ENCODE measurements at places on chromosomes 3 and 15.
A peak's percentile ranks its signal among the peaks of the same experiment; 100 is the strongest.

DNA sequence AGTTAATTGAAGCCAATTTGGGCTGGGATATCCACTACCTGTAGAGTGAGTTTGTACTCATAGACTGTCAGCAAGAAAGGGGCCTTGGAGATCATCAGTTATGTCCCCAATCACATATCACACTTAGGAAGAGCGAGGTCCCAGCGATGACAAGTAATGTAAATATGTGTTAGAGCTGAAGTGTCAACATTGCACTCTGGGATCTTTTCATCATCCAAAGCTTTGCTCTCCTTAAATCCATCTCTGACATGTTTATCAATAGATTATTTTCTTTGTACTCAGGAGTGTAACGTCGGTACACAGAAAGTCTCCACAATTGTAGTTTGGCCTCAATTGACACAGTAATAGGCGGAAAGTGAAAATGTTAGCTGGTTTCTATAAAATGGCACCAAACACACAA, 113.7 kb upstream of the TPRG1 start:
- DNase-seq = no peak

DNA sequence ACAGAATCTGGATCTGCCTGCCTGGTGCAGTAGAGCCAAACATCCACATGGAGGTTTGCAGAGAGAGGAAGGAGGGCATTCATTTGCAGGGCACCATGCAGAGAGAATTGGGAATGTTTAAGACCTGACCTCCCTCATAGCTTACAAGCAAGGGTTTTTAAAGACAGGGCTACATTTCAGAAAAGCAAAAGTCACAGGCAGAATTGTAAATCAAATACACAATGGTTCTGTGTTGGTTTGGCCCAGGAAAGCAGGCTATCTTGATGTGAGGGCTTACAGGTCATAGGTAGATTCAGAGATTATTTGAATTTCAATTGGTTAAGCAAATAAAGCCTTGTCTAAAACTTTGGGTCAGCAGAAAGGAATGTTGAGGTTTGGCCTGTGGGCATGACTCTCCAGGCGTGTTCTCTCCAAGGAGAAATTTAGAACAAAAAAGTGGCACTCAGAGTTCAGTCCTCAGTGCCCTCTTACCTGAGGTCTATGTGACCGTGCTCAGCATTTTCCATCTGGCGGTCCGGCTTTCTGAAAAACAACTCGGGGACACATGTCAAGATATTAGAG, 91.5 kb downstream of the CD47 start:
- no peak for DNase-seq

DNA sequence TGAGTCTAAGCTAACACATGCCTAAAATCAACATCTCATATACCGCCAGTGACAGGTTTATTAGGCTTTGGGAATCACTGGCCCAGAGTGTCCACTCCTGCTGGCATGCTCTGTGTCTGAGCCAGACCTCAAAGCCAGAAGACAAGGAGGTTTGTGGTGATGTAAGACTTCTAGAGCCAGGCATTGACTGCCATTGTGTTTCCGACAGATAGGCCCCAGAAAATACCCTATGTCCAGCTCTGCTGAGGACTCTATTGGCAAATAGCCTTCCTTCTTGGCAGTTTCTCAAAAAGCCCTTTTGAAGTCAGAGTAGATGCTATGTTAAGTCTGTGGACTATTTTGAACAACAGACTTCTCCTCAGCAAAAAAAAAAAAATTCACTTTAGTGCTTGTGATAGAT, 181.9 kb upstream of the UBE2E1 start:
- peak; percentile 19 for DNase-seq

DNA sequence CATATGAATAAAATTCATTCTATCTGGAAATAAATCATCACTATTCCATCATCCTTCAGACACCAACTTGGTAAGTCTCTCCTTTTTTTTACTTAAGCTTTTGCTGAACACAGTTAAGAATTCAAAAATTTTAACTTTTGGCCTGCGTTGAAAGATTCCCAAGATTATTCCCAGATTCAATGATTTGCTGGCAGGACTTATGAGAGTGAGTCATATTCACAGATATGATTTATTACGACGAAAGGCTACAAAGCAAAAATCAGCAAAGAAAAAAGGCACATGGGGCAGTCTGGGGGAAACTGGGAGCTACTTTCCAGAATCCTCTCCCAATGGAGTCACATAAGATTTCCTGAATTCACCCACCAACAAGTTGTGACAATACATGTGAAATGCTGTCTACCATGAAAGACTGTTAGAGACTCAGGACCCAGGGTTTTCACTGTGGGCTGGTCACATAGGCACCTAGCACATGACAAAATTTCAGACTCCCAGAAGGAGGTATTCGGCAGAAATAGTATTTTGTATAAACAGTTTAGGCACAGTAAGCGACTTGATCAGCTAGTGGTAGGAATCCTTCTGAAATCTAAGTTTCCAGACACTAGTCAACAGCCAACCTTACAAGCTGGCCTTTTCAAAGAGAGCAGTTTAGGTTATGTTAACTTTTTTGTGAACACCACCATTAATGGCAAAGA, 82.1 kb downstream of the DLG1 start:
- DNase-seq = peak; percentile 25

DNA sequence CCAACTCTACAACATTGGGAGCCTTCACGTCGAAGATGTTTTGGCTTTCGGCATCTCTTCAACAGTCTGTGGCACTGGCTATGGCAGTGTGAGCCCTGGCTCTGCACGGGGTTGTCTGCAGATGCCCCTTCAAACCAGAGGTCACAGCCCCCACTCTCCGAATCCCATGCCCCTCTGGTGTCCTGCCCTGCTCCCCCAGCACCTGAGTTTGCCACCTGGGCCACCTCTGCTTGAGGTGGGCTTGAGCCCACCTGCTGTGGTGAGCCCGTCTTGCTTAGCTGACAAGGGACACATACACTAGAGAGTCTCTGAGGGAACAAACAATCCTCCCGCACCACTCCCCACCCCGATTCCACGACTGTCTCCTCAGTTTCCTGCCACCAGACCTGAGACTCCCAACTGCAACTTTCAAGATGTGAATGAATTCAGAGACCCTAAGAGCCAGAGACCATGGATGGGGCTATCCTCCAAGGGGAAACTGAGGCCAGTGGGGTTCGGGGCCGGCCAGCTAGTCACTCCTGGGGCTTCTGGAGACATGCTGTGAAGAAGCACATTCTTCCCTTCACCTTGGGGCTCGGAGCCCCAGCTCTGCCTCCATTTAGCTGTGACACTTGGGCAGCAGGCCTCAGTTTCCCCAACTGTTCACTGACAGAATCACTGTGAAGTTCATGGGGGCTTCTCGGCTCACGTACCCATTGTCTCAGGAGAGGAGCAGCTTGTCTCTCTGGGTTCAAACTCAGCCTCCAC, 44.6 kb downstream of the TPRA1 start:
- DNase-seq = no peak

- DNase-seq = no peak
These were observed 14.9 kb downstream of the AMOTL2 start for GRCh38 chr3:134359121-134360010.

DNA sequence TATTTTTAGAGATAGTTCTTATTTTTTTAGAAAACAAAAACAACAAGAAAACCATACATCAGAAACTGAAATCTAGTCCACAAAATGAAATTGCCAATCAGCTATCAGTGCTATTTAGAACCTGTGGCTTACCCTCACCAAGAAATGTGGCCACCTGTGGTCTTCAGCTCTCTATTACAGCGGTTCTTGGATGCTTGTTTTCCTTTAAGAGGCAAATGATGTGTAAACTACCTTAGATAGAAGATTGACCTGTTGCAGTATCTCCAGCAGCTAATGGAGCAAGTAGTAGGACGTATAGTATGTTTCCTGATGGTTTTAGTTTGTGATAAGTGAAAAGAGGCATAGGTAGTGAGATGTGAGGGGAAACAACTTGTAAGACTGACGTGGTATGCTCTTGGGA, 21.2 kb downstream of the TFG start:
- DNase-seq = no peak

- no peak for DNase-seq
These were observed 137.7 kb downstream of the NSMCE3 start for GRCh38 chr15:29131840-29132420.

GRCh38 chr3:157029365-157029790, 130.6 kb downstream of the CCNL1 start:
- DNase-seq = no peak

GRCh38 chr3:137330246-137330645, 372.5 kb downstream of the IL20RB start:
- DNase-seq = no peak

GRCh38 chr3:112303764-112304325, 9.8 kb upstream of the SLC9C1 start:
- DNase-seq = no peak

DNA sequence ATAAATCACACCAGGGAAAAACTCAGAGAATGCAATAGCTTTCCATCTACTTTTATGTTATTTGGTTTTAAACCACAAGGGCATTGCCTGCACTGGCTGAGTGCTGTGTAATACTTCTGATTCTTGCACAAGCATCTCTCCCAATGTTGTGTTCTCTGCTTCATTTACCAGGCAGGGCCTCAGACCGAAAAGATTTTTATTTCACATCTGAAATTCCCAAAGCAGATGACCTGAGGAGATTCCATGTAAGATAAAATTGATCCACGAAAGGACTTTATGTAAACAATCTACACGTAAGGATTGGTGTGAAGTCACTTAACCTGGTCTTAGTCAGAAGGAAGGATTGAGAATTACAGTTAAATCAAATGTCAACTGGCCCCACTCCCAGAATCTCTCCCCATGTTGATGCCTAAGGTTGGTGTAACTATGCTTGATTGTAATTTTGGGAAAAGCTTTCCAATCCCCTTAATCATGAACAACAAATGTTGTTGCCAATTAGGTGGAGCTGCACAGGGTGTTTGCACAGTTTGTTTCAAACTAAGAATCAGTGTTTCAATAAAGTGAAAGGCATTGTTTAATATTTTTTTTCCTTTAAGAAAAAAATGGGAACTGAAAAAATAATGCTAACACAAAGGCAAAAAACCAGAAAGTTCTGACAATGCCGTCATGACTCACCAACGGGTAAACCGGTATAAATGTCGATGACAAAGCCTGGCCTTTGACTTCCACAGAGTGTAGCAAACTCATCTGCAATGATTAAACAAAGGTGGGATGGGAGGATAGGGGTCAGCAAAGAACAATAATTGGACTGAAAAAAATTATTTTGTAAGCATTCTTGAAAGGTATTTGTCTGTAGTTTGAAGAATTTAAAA, 128.6 kb downstream of the DUT start:
- peak; percentile 83 for DNase-seq

GRCh38 chr15:68200016-68200861, 4.9 kb downstream of the CALML4 start:
- DNase-seq = no peak

DNA sequence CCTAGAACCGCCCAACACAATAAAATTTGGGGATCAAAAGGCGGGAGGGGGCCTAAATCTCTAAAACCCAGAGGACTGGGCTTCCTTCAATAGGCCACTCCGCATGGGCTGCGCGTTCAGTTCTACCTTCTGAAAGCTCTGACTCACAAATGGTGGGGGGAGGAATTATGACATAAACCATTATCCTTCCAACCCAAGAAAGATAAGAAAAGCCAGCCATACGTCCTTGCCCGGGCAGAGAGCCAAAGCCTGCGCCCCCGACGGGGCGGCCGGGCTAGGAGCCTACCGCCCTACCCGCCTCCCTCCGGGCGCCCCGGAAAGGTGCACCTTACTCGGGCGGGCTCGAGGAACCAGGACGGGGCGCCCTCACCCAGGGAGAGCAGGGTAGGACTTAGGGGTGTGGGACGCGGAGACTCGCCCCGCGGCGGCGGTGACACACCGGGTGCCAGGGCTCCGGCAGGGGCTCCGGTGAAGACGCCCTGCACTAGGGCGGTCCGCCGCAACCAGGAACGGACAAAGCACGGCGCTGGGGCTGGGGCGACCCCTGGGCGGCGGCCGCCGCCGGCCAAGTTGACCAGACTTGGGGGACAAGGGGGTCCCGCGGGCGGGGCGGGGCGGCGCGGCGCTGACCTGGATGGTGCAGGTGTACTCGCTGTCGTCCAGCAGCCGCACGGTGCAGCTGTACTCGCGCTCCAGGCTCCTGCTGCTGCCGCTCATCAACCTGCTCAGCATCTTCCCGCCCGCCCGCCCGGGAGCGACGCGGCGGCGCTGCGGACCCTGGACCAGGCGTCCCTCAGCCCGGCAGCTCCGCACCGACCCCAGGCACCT, 534 bp downstream of the FRMD5 start:
- DNase-seq = peak; percentile 4

DNA sequence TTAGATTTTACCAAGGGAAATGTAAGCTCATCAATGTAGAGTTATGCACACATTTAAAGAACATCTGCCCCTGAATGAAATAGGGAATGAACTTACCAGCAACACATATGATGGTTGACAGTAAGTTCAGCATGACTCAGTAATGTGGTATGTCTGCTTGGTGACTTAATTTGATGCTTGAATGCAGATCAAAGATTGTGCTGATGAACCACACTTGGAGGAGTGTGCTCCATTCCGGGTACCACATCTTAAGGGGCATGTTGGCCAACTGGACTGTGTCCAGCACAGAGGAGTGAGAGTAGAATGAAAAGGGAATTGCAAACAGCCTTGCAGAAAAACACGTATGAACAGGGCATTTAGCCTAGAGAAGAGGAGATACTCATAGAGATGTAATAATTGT, 171.0 kb upstream of the RARB start:
- peak; percentile 13 for DNase-seq

DNA sequence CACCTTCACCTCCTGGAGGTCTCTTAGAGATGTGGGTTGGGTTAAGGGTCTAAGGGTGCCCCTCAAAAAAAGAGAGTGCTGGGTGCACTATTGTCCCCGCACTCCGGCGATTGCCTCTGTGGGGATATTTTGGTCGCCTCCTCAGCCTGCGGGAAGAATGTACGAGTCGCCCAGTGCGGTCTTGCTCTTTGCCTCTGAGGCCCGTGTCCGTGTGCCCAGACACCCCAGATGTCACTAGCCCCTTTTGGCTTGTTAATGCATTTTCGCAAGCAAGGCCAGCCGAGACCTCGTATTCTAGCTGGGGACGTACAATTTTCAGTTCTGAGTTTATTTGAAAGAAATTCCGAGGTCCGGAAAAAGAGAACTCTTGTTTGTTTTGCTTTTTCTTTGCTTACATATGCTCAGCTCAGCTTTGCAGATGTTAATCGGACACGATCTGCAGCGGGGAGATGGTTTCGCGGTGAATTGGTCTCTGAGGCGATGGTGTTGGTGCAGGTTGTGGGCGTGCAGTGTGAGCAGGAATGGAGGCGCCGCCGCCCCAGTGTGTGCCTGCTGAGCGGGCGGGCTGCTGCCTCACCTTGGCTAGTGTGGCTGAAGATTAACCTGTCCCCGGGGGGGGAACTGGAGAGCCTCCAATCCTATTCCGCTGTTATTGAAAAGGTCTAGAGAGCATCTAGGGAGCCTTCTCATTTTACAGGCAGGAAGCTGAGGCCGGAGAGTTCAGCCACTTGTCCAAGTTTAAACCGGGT, 1.4 kb downstream of the ST6GAL1 start:
- no peak for DNase-seq

GRCh38 chr3:16474920-16475319, 38.6 kb downstream of the RFTN1 start:
- no peak for DNase-seq
